Stimulated activated naive CD4-positive, alpha-beta T cell (primary cell): ENCODE measurements at places on chromosomes 11 and 22.

DNA sequence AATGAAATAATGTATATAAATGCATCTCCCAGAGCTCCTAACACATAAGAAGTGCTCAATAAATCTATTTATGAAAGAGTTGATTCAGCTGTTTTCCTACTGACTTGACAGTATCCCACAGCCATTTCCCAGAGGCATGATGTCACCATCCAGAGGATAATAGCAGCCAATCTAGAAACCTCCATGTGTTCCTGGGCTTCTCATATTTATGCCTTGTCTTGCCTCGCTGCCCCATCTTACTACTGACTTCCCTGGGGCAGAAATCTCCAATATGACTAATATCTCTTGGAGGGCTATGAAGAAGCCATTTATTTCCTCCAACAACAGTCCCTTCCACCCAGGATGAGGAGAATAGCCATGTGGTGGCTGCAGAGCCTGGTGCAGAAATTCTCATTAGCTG is 115.4 kb upstream of the NAV2 start:
- no peak for DNase-seq

- DNase-seq: no peak
Observed at GRCh38 chr11:96107143-96107824, 183.4 kb upstream of the MTMR2 start.

GRCh38 chr11:2869561-2870427 is 15.8 kb downstream of the CDKN1C start:
- no peak for DNase-seq

DNA sequence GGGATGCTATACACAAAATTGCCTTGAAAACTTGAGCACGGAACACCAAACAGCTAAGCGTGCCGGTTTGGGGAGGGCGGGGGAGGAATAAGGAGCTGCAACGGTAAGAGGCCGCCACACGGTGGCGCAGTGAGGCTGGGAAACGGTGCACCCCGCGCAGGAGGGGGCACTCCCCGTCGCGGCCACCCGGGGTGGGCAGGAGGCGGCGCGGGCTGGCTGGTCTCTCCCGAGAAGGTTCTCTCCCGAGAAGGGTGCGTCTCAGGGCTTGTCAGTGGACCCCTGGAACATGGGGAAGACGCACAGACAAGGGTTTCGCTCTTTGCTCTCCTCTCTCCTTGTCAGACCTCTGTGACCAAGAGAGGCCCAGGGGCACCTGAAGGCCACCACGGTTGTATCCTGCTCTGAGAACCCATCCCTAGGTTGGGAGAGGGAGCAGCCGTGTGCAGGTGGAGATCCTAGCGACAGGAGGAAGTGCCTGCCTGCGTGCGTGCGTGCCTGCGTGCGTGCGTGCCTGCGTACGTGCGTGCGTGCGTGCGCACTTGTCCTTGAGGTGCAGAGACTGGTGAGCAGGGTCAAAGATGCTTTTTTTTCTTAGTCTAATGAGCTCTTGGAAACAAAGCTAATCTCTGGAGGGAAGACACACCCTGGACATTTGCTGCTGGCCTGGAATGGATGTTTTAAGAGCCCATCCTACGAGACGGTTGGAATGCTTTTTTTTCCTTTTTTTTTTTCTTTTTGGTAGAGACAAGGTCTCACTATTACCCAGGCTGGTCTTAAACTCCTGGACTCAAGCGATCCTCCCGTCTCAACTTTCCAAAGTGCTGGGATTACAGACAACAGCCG is 18.1 kb upstream of the JAM3 start:
- peak; percentile 71 for DNase-seq

GRCh38 chr11:131889760-131890581 is 519.6 kb downstream of the NTM start:
- no peak for DNase-seq

GRCh38 chr11:2912498-2912897 is 16.7 kb downstream of the PHLDA2 start:
- no peak for DNase-seq

- peak; percentile 40 for DNase-seq
Observed at GRCh38 chr11:125141686-125142535, 22.6 kb upstream of the PKNOX2 start.

- peak; percentile 30 for DNase-seq
Observed at GRCh38 chr11:67071420-67072284, 15.0 kb downstream of the RHOD start.

DNA sequence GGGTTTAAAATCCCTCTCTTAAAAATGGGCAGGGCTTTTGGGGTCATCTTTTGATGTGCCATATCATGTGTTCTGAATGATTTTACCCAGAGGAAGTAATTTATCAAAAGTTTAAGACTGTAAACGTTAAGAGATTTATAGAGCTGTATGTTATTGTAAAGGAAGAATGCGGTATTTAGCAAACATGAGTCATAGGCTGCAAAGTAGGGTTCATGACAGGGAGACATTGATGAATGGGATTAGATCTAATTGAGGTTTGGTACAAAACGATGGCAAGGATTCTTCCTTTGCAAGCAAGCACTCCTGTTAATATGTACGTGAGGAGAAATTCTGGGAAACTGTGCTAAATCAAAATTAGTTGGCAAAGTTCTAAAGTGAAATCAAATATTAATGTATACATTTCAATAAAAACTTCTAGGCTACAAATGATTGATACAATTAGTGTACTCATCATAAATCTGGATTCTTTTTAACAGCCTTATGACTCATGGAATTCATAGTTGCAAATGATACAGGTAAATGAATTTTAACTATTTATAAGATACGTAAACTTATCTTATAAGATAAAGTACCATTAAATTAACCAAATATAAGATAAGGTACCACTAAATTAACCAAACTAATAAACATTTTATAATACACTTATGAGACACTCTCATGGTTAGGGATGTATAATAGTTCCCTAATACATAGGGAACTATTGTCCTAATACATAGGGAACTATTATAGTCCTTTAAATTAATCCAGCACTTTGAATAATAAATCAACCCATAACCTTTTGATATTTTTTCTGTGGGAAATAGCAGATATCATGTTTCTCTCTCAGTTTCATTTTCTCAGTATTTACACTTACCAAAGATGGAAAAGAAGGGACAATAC is 58.4 kb downstream of the KIF18A start:
- DNase-seq: no peak

DNA sequence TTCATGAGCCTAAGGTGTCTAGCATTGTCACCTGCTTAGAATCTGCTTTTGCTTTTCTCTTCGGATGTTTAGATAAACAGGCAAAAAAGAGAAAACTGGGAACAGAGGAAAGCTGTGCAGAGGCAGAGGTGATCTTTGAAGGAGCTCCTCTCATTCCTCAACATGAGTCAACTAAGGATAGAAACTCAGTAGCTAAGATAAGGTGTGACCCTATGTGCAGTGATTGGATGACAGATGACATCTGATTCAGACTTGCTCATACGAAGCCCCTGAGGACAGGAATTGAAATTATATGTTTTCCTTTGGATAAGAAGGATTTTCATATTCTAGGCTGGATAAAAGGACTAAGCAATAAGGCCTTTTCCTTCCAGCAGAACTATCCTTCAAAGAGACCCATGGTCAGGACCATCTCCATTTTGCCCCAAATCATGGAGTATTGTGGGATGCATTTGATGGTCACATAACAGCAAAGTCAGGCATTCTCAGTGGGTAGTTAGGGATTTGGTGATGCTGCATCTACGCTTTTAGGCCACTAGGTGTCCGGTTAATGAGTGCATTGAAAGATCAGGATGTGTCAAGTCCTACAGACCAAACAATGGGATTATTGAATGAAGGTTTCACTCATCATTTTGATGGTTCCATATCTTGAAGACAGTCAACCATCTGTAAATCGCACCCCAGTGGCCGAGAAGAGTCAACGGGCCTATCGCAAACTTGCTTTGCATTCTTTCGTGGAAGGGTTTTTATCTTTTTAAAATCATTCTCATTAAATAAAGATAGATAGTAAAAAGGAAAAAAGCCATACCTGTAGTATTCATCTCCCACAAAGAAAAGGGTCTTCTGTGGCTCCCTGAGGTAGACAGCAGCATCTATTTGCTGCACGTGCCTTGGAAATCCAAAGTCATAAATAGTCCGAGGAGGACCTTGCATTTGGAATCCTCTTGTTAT is 32.2 kb downstream of the MMP20 start:
- no peak for DNase-seq

- DNase-seq: no peak
Observed at GRCh38 chr22:25364281-25364680, 144.8 kb downstream of the CRYBB2 start.

GRCh38 chr22:37431801-37432707 is 4.8 kb upstream of the ELFN2 start:
- no peak for DNase-seq

DNA sequence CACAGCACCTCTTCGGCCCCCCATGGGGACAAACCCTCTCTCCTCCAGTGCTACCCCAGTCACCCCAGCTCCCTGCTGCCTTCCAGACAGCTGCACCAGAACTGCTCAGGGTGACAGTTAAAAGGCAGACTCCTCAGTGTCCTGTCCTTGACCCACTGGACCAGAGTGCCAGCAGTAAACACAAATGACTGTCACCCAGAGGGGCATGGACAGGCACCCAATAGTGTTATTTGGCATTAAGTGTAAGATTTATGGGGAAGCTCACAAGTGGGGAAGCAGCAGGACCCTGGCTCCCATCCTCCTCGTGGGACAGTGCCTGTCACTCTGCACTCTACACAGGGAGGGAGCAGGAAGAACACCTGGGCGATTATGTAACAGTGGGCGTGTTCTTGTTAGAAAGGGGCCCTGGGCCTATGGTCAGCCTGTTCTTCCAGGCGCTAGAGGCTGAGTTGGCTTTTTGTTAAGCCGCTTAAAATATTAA is 5.0 kb downstream of the RPS19BP1 start:
- DNase-seq: no peak

GRCh38 chr11:70535191-70535971 is 137.1 kb downstream of the CTTN start:
- DNase-seq: no peak

GRCh38 chr11:70358753-70359152 is 39.6 kb upstream of the CTTN start:
- DNase-seq: no peak

DNA sequence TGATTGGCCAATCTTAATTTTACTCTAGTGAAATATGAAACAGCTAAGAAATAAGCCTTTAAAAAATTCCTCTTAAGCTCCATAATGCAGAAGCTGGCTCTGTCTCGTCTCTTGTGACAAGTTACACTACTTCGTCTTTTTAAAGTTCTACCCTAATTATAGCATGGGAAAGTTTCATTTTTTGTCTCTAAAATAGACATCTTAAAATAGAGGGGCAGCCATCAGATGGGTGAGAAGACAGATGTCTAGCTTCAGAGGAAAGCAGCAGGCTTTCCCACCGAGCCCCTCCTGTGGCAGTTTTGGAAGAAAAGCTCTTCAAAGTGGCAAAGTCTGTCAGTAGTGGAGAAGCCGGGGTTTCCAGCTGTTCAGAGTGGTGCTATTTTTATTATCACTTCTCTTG is 39.5 kb downstream of the XRRA1 start:
- no peak for DNase-seq

DNA sequence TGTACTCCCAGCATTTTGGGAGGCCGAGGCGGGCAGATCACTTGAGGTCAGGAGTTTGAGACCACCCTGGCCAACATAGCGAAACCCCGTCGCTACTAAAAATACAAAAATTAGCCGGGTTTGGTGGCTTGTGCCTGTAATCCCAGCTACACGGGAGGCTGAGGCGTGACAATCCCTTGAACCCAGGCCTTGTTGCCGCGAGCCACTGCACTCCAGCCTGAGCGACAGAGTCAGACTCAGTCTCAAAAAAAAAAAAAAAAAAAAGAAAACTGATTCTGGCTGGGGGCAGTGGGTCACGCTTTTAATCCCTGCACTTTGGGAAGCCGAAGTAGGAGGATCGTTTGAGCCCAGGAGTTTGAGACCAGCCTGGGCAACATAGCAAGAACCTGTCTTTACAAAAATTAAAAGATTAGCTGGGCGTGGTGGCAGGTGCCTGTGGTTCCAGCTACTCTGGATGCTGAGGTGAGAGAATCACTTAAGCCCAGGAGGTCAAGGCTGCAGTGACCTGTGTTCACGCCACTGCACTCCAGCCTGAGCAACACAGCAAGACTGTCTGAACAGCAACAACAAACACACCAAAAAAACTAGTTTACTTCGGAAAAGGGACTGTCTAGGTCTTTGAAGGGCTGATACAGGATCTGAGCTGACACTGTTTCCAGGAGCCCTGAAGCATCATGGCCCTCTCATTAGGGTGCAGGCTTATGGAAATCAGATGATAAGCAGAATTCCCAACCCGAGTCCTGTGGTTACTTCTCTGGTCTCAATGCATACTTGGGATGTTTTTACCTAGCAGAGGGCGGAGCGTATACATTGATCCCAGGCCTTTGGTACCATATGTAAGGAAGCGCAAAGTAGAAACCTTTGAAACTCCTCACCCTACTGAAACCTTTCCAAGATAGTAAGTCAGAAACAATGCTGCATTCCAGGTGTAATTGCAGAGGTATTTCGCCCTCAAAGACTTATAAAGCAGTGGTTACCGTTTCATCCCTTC is 1.8 kb upstream of the CHKB start:
- no peak for DNase-seq

GRCh38 chr11:43200031-43200430 is 111.8 kb upstream of the API5 start:
- no peak for DNase-seq

DNA sequence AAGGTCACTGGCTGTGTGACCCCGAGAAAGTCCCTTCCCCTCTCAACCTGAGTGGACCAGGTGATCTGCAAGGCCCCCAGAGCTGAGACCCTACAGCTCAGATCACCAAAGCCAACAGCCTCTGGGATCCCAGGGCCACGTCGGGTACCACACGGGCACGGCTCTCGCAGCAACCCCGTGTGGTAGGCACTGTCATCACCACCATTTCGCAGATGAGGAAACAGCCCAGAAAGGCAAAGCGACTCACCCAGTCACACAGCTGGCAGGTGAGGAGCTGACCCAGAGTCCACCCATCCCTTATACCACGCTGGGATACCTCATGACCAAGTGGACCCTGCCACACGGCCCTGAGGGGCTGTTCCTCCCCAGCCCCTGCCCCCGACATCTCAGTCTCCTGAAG is 2.8 kb downstream of the ATP5MGL start:
- no peak for DNase-seq

DNA sequence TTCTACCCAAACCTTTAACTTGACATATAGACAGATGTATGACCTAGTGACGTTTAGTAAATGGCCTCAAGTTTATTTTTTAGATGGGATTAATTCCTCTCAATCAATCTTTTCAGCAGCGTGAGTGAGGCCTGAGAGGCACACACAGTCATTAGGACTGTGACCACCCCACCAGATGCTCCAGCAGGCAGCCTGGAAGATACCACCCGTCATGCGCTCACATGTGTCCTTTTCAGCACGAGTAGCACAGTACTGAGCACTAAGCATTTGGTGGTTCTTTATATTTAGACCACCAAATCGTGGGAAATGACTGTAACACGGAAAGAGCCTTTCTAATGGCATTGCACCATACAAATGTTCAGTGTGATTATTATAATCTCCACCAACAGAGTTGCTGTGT is 354.6 kb upstream of the DDI1 start:
- DNase-seq: no peak

GRCh38 chr11:116960930-116961329 is 123.5 kb upstream of the APOA1 start:
- DNase-seq: no peak

DNA sequence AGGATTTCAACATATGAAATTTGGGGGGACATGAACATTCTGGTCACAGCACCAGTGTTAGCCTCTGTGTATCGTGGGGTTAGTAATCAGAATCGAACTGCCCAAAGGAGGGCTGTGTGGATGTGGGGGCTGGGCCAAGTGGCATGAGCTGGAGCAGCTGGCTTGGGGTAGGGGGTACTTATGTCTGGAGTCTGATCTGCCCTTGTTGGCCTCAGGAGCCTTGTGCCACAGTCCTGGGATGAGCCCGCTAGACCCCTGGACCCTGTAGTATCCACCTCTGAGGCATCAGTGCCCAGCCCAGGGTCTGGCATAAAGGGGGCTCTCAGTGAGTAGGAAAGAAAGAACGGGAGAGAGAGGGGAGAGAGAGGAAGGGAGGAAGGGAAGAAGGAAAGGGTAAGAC is 67.3 kb downstream of the LRRC32 start:
- DNase-seq: no peak
